Activated CD4-positive, alpha-beta memory T cell treated with anti-CD3 and anti-CD28 coated beads, Interleukin-2, amount 10 ng/mL, durations not matched to agents 7 days and 5 days (primary cell): ENCODE measurements at places on chromosomes 3 and 15. TPM values are rescaled to one million over a fixed set of nuclear protein-coding genes. Genes with fewer than 3 reads are reported as not detected.

Gene HRH1
- 1.0 TPM for total RNA-seq

DNA sequence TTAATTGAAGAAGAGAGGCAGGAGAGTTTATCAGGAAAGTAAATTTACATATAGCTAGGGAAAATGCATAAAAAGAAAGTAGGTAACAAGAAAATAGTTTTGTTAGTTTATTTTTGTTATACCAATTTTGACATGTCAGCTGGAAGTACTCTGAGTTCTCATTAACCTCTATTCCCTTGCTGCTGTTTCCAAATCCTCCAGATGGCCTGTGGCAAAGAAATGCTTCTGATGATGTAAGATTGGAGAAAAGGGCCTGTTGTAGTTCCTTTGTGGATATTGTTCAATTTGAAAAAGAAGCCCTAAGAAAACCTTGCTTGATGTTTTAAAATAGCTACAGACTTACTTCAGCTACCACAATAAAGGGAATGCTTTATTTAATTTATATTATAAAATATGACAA lies 192.9 kb upstream of the SLITRK3 start:
- DNase-seq: no peak

DNA sequence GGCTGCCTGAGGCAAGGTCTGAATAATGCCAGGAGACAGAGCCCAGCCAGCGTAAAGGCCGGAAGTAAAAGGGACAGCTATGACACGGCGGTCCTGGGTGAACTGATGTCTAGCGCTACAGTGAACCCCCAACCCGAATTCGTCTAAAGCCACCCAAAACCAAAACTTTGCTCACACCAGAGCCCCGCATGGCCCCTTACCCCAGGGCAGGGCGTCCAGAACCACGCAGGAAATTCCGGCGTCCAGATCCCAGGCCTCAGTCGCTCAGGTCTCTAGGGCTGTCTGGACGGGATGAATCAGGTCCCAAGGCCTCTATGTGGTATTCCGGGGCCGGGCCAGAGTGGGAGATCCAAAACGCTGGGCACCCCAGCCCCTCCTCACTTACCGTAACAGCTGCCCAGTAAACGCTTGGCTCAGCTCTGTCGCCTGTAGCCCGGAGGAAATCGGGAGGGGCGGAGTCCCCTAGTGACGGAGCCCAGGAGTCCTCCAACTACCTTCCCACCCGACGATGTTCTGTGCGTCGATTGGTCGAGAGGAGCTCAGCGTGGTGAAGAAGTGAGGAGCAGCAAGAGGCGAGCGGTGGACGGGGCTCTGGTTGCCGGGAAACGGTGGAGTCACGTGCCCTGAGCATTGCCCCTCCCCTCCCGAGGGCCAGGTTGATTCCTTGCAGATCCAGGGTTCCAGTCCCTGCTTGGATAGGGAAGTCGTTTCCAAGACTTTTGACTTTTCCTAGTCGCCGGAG lies at the start of gene CCDC32:
Gene CCDC32 (minus strand): TSS at position 452 of the 742 bp plus-strand sequence. CDS start 2,027 bp downstream, outside the sequence.
- peak; percentile 97 for DNase-seq

- DNase-seq: peak; percentile 56
Measured at GRCh38 chr3:15636028-15636709, 34.6 kb downstream of the BTD start.

- DNase-seq: no peak
Measured at GRCh38 chr3:172083995-172084409, 44.6 kb downstream of the FNDC3B start.

Gene SEMA3F
- not detected for total RNA-seq

Gene ITIH1
- total RNA-seq: not detected

DNA sequence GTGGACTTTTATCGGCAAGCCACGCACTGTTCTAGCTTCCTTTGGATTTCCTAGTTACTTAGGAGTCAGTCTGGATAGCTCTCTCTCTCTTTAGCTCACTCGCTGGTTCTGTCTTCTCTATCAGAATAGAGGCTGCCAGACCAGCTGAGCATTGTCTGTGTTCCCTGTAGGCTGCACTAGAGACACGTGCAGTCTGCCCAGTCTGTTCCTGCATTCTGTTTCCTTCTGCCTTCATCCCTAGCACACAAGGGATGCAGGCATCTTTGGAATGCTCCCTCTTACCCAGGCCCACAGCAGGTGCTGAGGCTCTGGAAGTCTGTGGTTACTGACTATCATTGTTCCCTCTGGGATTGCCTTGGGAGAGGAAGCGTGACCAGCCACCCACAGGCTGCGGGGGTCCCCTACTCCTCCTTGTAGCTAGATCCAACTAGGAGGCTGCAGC lies 322.8 kb downstream of the ZNF621 start:
- DNase-seq: no peak

- DNase-seq: no peak
Measured at GRCh38 chr15:91022832-91023129, 387 bp upstream of the VPS33B start.

Gene MYLK
- total RNA-seq: 0.68 TPM

Gene COL6A6
- not detected for total RNA-seq

Gene CCR8
- 7.9 TPM for total RNA-seq

DNA sequence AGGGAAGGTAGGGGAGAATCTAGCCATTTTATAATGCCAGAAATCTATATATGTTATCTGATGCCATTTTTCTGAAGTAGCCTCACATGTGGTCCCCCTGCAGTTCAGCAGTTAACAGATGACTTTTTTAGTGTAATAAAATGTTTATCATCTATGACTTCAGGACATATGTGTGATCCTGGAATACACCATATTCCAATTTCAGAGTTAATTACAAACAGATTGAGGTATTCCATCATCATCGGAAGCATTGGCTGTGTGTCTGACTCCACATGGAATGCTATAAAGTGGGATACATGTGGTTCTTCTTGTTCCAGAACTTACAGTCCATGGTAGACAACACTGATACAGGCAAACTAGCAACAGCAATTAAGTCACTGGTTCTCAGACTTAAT lies 45.9 kb upstream of the LIMD1 start:
- DNase-seq: no peak

DNA sequence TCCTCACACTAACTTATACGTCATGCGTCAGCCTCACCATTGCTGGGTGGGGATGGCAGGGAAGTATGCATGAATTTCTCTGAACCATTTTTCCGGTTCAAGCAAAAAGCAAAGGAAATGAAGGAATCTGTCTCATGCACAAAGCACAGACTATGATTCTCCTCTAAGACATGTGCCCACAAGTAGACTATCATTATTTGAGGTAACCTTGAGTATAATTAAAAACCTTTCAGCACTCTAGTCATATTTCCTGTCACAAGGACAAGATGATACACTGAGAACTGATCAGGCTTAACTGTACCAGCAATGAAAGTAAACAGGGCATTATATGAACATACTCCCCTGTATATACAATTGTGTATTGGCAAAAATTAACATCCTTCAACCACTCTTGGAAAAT lies 56.7 kb upstream of the TSC22D2 start:
- DNase-seq: no peak

Gene SELENOS
- 45.7 TPM for total RNA-seq

DNA sequence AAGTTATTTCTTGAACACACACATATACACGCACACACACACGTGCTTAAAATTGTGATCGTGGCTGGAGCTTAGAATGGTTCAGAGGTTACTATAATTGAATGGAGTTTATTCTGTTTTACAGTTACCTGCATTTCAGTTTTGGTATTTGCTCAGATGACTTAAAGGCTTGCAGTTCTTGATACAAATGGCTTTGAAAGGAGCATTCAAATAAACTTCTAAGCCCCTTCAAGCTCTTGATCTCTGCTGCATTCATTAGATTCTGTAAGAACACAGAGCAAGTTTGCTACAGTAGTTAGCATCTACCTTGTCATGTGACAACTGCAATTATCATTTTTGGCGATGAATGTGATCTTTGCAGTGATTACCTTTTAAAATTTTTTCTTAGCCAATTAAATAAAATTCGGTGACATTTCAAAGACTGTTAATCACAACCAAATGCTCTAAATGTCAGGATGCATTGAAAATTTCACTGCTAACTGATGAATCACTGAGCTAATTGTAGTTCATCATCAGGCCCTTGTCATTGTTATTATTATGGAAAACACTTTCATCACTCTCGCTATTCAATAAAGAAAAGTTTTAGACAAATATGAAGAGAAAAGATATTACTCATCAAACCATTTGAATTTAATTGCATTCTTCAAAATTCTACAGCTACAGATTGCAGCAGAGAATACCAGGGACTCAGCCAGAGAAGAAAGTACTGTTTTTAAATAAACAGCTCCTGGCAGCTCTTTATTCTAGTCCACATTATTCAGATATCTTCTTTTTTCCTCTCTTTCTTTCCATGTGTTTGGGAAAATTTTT lies 296.1 kb downstream of the LRTM1 start:
- DNase-seq: no peak

Gene GMNC
- not detected for total RNA-seq

GRCh38 chr3:104604326-104605010 lies 762.2 kb upstream of the ALCAM start:
- no peak for DNase-seq

DNA sequence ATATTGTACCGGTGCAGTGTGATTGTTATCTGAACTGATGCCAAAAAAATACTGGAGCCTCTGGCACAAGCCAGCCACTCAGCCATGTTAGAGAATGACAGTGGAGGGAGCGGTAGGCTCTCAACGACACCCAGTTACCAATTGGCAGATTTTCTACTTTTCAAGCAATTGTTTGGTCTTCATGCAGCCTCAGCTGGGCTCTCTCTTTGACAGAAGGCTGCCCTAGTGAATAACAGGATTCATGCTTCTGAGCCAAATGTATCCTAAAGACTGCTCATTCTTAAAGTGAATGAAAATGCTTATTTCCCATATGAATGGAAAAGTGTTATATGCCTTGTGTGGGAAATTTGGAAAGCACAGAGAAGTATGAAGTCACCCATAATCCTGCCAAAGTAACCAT lies 261.2 kb upstream of the TRIM42 start:
- DNase-seq: no peak

- DNase-seq: no peak
Measured at GRCh38 chr3:131620977-131621376, 118.2 kb upstream of the MRPL3 start.

Gene IQCF5
- total RNA-seq: not detected

DNA sequence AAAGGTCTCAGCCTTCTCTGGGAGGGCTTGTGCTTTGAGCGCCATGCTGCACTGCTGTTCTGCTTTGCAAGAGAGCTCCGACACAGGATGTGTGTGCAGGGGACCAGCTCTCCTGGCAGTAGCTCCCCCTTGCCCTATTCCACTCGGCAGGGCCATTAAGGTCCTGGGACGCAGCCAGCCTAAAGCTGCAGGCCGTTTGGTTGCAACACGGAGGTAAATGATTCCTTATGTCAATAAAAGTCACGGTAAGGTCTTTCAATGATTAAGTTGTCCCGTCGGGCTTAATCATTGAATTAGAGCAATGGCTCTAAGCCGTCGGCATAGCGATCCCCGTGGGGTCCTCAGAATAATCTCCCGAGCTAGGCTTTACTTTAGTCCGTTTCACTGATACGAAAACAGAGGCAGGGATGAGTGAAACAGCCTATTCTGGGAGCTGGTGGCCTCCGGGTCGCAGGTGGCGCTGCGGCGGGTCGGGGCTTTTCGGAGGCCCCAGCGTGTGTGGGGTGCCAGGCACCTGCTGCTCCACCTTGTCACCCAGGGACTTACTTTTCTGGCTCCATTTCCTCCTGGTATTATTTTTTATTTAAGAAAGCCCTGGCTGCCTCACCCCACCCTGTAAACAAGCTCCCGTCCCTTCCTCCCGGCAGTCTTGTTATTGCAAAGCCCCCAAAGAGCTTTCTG lies 525.2 kb downstream of the OCA2 start:
- no peak for DNase-seq

- no peak for DNase-seq
Measured at GRCh38 chr15:85979929-85980328, 99.7 kb upstream of the AGBL1 start.

DNA sequence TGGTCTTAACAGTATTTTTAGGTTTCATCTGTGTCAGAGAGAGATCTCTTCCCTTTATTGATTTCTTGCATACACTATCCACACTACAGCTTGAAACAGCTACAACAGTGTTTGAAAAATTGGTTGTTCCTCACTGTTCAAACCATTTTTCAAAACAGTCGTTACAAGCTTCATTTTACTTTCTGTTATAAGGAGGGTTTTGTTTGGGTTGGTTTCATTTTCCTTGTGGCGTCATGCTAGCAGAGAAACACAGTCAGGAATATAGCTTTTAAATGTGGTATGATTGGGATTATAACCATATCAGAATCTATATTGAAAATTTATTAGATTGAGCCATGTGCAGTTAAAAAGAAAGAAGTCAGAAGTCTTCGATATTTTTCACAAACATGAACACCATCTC lies 400.6 kb downstream of the ZBTB20 start:
- DNase-seq: no peak

DNA sequence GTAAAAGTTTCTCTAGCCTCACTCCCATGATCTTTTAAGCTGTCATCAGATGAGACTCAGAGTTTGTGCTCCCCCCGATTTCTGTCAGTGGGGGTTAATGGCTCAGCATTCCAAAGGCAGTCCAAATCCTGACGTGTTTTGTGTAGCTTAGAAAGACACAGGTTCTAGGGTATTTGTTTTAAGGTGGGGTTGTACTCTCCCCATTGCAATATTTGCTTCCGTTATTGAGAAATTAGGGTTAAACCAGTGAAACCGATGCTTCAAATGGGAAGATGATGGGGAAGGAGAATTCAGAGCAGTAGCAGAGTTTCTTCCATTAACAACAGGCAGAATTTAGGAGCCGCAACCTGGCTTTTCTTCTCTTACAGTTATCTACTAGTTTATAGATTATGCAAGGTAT lies 3.4 kb downstream of the PIGB start:
- DNase-seq: no peak

GRCh38 chr3:194137008-194137505 lies 1.1 kb downstream of the HES1 start:
- peak; percentile 55 for DNase-seq

GRCh38 chr15:63833021-63833696 lies 589 bp downstream of the HERC1 start:
- peak; percentile 52 for DNase-seq

- DNase-seq: no peak
Measured at GRCh38 chr15:42329161-42329560, 30.1 kb upstream of the CAPN3 start.

GRCh38 chr3:78140274-78140673 lies 1100.4 kb downstream of the ROBO2 start:
- no peak for DNase-seq

GRCh38 chr15:90211440-90212143 lies 10.5 kb downstream of the SEMA4B start:
- no peak for DNase-seq

Gene ALDH1A3
- not detected for total RNA-seq

DNA sequence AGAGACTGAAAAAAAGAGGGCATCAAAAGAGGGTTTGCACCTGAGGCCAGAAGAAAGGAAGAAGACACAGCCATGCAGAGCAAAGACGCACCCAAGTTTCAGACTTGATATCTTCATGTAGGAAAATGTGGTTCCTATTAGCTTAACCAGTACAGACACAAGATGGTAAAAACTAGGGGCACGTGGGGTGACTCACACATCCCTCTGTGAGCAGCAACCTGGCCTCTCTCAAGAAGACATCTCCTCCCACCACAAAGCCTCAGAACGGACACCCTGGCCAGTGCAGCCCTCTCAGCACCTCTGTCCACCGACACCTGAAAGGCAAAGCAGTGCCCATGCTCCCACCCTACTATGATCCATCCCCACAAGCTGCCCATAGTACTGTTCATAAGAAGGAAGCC lies 33.3 kb downstream of the GLB1 start:
- peak; percentile 79 for DNase-seq

GRCh38 chr15:57667171-57667849 lies 39.2 kb upstream of the POLR2M start:
- DNase-seq: no peak

Gene THOC7
- 79.2 TPM for total RNA-seq

Gene DPPA4
- total RNA-seq: not detected

- DNase-seq: no peak
Measured at GRCh38 chr15:32152574-32152973, 122.3 kb downstream of the CHRNA7 start.
